ENCODE measurements at places on chromosomes 11 and 22.

DNA sequence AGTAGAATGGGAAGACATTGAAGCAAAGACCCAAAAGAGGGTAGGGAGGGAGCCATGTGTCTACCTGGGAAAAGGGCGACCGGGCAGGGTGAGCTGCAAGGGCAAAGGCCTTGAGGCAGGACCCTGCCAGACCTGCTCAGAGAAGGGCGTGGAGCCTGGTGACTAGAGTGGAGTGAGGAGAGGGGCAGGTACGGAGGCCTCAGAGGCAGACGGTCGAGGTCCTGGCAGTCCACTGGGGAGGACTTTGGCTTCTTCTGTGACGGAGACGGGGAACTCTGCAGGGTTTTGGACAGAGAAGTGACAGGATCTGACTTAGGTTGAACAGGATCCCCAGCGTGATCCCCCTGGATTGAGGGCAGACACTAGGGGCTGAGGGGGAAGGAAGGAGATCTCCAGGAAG lies 12.9 kb downstream of the RIBC2 start:
- no peak for DNase-seq

DNA sequence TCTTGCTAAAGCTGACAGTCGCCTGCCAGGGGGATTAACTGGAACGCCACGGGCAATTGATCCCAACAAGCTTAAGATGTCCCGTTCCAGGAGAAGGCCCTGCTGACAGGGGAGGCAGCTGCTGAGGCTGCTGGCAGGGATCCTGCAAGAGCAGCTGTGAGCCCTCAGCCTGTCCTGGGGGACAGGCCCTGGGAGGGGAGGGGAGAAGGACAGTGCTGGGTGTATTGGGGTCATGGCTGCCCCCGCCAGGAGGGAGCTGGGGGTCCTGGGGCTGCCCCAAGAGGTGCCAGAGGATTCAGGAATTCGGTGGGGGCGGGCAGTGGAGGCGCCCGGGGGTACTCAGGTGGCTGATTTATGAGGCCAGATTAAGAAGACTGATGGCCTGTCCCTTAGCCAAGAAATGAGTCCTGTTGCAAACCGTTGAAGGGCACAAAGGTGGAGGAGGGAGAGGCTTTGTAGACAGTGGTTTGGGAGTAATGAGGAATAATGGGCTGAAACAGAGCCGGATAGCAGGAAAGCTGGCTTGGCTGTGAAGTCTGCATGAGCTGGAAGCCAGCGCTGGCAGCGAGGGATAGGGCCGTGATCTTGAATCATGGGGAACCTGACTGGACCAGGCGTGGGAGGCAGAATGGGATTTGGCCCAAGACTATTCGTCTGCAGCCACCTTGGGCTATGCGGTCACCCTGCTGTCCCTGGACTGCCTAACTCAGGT lies 133.5 kb downstream of the CACNA1I start:
- DNase-seq = no peak

DNA sequence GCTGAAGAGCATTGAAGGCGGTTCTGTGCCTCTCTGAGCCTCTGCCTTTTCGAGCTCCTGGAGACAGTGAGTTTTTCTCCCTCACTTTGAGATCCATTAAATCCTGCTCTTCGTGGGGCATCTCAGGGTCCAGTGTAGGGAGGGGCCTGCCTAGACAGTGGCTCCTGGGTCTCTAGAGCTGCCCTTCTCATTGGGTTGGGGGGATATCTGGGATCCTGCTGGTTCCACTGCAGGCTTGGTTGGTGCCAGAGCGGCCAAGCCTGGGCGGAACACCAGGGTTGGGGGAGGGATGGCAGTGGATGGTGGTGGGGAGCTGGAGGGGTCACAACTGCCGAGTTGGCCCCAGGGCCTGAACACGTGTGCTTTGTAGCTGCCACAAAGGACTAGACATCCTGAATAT lies 52.2 kb upstream of the CARS1 start:
- no peak for DNase-seq

GRCh38 chr11:73151416-73151815 lies 9.3 kb upstream of the FCHSD2 start:
- DNase-seq = no peak

- DNase-seq = no peak
Observed at GRCh38 chr11:70328556-70328955, 58.1 kb downstream of the PPFIA1 start.

GRCh38 chr11:64053699-64054098 lies 18.0 kb downstream of the FLRT1 start:
- no peak for DNase-seq

DNA sequence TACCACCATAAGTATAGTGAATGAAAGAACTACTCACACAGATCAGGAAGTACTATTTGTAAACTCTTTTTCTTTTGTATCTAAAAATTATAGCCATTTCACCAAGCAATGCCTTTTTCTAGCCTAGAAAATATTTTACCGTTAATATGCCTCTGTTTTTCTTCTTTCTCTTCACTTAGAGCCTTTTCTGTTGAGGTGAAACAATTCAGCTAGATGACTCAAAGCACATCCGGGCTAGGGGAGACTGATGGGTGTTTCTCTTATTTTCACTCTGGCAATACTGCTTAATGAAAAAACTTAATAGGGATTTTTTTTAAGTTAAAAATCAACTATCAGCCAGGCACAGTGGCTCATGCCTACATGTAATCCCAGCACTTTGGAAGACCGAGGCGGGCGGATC lies 93.3 kb downstream of the SGSM3 start:
- peak; percentile 23 for DNase-seq

GRCh38 chr22:36100134-36100824 lies 60.3 kb downstream of the APOL3 start:
- DNase-seq = no peak
